Breast epithelium (tissue), 4 donors: ENCODE measurements at places on chromosomes 2 and 18. TPM values are rescaled to one million over a fixed set of nuclear protein-coding genes. Genes with fewer than 3 reads are reported as not detected.
A peak's percentile ranks its signal among the peaks of the same experiment; 100 is the strongest.

Gene ZEB2
- 83.2 TPM for total RNA-seq

DNA sequence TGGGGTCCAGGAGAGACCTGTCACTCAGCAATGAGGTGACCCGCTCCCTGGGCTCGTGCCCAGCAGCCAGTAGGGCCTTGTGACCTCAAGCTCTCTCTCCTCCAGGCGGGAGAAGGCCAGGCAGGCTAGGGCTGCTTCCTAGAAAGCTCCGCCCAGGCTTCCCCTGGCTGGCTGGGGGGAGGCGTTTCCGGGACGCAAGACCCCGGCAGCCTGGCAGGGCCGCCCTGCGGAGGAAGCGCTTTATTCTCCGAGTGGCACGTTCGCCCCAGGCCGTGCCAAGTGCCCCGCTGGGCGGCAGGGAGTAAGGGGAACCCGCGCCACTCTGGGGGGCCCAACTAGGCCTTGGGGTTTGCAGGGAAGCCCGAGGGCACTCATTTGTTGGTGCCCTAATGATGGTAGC lies 21.2 kb upstream of the EPAS1 start:
- DNase-seq: no peak

Gene CCDC102B
- total RNA-seq: 7.2 TPM

DNA sequence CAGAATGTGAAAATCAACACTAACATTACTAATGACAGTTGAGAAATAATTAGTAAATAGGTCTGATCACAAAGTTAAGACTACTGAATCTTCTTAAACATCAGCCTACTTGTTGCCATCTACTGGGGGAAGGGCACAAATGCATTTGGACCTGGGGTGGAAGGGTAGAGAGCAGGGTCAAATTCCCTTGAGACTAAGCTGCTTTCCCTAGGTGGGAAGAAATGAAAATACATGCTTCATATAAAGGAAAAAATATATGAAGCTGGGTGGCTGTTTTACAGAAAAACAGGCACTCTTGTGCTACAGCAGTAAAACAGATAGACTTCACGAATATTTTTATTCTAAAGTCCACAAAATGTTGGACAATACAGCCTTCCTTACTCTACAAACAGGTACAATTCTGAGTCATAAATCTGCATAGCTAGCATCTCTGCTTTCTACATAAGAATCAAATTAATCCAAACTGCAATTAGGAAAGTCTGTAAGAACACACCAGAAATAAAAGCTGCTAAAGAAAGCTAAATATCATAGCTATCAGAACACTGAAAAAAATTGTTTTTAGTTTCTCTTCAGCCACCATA lies 10.9 kb downstream of the TRIP12 start:
- no peak for DNase-seq

GRCh38 chr2:30491225-30491624 lies 44.2 kb downstream of the LCLAT1 start:
- DNase-seq: no peak

- DNase-seq: no peak
Measured at GRCh38 chr2:49858657-49859056, 704.3 kb upstream of the FSHR start.

- DNase-seq: no peak
Measured at GRCh38 chr2:137957033-137957432, 7.2 kb upstream of the HNMT start.

GRCh38 chr2:62966991-62967390 lies 83.6 kb upstream of the OTX1 start:
- DNase-seq: no peak

Gene KATNAL2
- 9.1 TPM for total RNA-seq

Gene FLACC1
- total RNA-seq: 2.9 TPM

DNA sequence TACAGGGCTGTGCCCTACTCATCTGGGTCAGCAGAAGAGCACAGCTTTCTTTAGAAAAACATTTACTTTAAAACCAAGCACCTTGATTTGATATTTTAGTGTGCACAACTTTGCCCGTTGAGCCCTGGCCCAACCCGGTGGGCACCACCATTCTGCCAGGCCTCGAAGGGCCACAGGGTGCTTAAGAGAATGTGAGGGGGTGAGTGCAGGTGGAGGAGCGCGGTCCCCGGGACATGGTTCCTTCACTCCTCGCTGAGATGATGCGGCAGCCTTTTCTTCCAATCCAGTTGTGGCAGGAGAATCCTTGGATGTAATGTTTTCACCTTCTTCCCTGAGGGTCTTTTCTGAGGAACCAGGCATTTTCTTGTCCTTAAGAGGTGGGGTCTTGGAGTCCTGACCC lies 119.0 kb downstream of the RPIA start:
- DNase-seq: no peak

GRCh38 chr2:111121028-111121827 lies 514 bp downstream of the BCL2L11 start:
- DNase-seq: peak; percentile 57

- DNase-seq: no peak
Measured at GRCh38 chr2:47259829-47260228, 104.7 kb upstream of the STPG4 start.

Gene DBI
- 236 TPM for total RNA-seq

Gene SULT1C4
- total RNA-seq: 5.9 TPM

Gene PTH2R
- total RNA-seq: 0.64 TPM

Gene WDFY1
- total RNA-seq: 46.2 TPM

DNA sequence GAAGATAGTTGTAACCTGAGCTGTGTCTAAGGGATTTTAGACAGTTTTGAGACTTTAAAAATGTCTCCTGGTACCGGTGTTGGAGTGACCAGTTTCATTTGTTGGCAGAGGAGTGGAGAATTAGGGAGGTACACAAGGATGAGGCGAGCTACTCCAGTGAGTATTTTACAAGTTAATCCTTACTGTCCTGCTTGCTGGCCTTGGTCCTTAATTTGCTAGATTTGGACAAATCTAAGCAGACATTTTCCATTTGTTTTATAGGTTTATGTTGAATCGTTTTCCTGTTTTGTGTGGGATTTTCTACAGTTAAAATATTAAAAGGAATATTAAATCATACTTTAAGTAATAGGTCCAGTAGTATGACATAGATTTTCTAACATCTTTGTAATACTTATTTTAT lies 101.8 kb downstream of the ZNF407 start:
- DNase-seq: no peak

DNA sequence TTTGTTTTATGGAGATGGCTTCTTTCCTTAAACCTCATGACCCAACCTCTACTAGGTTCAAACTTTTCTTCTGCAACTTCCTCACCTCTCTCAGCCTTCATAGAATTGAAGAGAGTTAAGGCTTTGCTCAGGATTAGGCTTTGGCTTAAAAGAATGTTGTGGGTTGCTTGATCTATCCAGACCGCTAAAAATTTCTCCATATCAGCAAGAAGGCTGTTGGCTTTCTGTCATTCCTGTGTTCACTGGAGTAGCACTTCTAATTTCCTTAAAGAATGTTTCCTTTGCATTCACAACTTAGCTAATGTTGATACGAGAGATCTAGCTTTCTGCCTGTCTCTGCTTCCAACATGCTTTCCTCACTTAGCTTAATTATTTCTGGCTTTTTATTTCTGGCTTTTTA lies 58.1 kb upstream of the KYNU start:
- no peak for DNase-seq

Gene IL1RL2
- 5.9 TPM for total RNA-seq

Gene TUBA3E
- total RNA-seq: not detected

DNA sequence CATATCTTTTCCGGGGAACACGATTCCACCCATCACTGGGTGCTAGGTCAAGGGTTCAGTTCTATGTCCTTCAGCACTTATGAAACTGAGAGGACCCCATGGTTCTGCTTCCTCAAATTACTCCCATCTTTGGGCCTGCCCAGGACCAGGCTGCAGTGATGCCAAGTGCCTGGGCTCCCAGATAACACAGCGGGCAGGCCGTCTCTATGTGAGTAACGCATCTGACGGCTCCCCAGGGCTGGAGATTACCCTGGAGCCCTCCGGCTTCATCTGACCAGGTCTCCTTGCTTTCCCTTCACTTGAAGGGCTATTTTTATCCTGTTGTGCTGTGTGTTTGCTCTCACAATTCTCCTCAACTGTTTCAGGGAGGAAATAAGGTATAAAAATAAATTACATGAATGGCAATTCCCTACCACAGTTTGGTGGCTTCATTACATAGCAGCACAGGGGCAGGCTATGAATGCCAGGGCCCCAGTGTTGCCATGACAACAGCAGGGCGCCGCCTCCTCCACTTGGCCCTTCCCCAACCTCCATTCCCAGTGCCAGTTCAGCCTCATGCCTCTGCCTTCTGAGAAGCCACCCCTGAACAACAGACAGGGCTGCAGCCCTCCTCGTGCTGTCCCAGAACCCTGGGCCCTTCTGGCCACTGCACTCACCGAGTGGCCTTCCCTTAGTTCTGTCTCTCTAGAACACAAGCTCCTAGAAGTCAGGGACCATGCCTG lies 25.4 kb upstream of the TMEM131 start:
- no peak for DNase-seq

Gene CFAP221
- total RNA-seq: not detected

Gene RGPD4
- not detected for total RNA-seq

DNA sequence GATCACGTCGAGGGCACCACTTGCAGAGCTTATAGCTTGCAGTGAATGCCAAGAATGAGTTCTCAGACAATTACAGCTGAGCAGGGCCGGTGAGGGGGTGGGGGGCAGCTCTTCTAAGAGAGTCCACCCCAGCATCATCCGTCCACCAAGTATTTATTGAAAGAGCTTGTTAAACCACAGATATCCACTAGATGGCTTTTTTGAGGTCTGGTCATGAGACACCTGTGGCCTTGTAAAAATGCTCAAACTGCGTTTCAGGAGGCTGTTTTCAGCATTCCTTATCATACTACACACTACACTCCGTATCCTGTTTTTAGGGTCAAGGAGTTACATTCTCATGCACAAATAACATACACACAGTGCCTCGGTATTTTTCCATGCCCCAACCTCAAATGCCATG lies 51.5 kb downstream of the DNAJC10 start:
- no peak for DNase-seq

GRCh38 chr2:709138-709765 lies 32.0 kb upstream of the TMEM18 start:
- no peak for DNase-seq

DNA sequence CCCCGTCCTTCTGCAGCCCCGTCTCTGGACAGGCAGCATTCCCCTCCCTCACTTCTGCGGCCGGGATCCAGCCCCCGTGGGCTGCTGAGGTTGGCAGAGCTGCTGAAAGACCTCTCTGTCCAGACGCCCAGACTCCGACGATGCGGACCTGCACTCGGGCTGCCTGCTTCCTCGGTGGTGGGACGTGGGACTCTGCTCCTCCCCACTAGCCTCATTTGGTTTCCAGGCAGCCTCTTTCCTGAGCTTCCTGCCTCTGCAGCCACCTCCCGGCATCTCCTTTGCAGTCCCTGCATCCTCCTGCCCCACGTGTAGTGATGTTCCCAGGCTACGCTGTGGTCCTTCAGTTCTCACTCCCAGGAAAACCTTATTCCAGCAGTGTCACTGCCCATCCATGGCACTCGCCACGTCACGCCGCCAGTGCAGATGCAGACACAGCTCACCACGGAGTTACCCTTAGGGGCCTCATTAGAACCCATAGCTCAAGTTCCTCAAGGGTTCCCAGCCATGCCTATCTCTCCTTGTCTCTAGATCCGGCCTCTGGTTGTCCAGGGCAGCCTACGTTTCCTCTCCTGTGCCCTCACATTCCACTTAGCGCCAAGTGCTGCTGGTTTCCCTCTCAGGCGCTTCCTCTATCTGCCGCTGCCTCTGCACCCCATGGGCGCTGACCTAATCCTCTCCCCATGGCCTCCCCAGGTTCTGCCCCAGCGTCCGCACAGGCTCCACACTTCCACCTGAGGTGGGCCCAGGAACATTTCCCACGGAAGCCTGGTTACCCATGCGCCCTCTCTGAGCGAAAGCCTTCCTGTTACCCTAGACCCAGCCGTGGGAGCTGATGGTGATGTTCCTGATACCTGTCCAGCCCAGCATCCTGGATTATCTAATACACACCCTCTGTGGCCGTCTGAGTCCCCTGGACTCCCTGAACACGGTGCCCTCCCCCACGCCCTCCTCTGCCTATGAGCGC lies 318.3 kb upstream of the MYT1L start:
- DNase-seq: no peak

Gene PRKRA
- 69.1 TPM for total RNA-seq

Gene FAM237A
- total RNA-seq: not detected

DNA sequence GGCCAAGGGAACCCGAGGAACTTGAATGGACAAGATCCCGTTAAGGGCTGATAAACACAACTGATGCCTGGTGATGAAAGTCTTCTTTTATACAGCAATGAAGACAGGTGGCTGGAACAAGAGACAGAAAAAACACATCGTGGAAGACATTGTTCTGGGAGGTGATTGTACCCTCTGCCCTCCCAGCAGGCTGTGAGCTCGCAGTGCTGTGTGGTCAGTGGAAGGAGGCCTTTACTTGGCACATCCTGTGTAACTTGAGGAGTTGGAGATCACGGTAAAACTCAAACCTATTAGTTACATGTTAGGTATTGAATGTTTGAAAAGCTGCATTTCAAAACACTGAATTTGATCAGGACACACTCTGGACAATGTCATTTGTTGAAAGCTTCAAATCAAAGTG lies 249.9 kb upstream of the EPAS1 start:
- no peak for DNase-seq

DNA sequence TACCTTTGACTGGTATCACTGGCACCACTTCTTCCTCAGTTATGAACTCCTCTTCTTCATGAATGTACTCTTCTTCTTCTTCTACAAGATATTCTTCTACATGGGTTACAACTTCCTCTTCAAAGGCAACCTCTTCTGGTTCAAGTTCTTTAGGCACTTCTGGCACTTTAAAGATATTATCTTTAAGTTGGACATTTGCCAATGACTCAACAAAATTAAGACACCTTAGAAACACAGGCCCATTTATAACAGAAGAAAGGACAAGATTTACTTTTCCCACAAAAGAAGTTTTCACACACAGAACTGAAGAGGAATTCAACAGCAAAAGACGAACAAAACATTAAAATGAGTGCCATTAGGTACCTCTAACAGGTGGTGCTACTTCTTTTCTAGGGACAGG lies 127.3 kb downstream of the TTN start:
- DNase-seq: no peak

GRCh38 chr2:164920430-164920829 lies 34.9 kb downstream of the SLC38A11 start:
- no peak for DNase-seq

- no peak for DNase-seq
Measured at GRCh38 chr2:160460333-160460731, 33.3 kb downstream of the RBMS1 start.

DNA sequence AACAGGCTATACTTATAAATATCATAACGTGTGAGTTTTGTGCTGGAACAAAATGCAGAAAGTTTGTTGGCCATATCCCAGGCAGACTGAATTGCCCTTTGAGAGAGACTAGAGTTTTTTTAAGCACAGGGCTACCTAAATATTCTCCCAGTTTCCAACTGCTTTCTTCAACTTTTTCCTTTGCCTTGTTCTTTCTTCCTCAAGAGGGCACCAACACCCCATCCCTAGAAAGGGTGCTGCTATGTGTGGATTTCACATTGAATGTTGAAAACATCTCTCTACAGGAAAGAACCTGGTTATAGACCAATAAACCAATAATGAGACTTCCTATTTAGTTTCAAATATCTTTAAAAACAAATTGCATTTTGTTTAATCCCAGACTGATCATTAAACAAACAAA lies 87.9 kb downstream of the ICOS start:
- no peak for DNase-seq
